Gastrocnemius medialis (tissue), 4 donors: ENCODE measurements at places on chromosomes 1 and 21. TPM values are rescaled to one million over a fixed set of nuclear protein-coding genes. Genes with fewer than 3 reads are reported as not detected.

DNA sequence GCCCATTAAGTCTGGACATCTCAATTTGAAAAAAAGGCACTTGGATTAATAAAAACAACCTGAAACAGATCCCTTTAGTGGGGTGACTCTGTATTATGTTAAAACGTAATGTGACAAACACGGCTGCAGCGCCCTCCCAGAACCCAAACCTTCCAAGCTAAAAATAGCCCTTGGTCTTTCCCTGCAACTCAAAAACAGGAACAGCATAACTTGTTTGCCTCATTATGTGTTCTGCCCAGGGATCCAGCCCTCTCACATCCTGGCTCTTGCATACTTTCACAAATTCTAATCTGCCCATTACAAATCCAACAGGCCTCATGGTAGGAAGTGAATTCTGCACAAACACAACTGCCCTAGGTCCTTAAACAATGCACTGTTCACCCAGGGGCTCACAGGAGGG is 94.7 kb upstream of the GADD45A start:
- peak; percentile 35 for DNase-seq

- no peak for DNase-seq
Observed at GRCh38 chr1:9481048-9481447, 58.2 kb upstream of the SLC25A33 start.

DNA sequence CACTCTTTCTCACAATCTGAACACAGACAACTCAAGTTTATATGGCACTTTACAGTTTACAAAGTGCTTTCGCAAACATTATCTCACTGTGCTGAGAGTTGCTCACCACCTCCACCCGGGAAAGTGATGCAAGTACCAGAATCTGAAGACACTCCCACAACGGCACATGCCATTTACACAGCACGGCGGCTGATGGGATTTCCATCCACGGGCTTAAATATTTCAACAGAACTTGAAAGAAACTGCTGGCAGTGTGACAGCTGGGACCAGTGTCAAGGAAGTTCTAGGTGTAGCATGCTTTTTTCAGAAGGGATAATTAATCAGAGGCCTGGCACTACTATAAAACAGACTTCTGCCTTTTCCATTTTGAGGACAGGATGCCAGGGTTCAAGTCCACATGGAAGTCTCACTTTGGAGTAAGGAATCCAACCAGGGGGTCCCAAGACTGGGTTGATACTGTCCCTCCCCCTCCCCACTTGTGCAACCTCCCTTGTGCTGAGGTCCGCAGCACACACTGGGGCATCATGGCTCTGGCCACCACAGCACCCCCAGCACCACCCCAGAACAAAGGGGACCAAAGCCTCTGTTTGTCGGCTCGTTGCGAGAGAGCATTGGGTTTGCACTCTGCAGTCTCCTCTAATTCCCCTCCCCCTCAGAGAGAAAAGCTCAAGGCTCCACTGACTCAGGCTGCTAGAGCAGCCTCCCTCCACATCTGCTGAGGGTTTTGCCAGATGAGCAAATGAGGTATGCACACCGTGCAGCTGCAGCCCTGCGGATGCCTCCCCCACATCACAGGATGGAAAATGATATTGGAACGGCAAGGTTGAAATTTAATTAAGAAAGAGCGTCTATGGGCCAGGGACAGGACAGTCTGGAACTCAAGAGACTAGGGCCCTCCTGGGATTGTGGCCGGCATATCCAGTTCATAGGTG is 154.9 kb downstream of the TGFBR3 start:
- DNase-seq = peak; percentile 66

- no peak for DNase-seq
Observed at GRCh38 chr1:110265186-110265585, 55.1 kb downstream of the KCNC4 start.

The HTR6 gene
- total RNA-seq = not detected

The PARK7 gene
- 365 TPM for total RNA-seq

- no peak for DNase-seq
Observed at GRCh38 chr1:36154765-36155407, 1.1 kb upstream of the MAP7D1 start.

GRCh38 chr1:173878251-173878650 is 10.1 kb downstream of the ZBTB37 start:
- no peak for DNase-seq

DNA sequence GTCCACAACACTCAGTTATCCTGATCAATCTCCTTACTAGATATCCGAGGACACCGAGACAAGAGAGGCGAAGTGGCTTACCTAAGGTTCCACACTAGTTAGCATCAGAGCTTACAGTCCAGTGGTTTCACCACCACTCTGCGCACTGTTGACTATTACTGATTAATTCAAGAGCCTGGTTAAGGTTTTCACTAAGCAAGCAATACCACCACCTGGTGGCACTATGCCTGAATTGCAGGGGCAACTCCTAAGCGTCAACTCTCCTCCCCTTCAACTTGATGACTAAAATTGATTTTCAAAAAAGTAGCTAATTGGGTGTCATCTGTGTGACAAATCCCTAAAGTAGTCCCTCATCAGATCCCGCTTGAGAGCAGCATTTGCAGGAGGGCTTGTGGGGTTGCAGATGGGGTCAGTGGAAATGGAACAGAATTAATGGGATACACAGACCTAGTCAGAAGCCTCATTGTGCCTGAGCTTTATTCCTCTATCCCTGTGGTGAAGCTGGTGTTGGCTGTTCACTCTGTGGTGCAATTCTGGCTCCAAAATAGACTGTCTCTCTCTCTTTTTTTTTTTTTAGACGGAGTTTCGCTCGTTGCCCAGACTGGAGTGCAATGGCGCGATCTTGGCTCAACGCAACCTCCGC is 9.1 kb downstream of the TTC22 start:
- DNase-seq = no peak

The LRRC53 gene
- total RNA-seq = not detected

DNA sequence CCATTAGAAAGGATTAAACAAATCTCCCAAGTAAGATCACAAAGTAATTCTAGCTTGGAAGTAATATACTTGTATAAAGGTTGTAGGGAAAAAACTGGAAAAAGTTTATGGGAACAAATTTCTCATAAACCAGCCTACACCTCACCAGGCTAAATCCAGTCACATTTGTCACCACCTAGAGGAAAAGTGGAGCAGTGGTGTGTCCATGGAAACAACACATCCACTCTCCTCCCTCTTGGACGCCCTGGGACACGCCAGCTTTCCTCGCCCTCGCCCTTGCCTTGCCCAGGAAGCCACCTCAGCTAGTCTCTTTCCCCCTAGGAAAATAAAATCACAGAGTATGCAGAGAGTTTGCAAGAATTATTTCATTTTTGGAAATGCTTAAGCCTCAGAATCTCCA is 2.2 kb downstream of the PALMD start:
- peak; percentile 76 for DNase-seq

The C1orf185 gene
- total RNA-seq = not detected

- no peak for DNase-seq
Observed at GRCh38 chr1:118918230-118918939, 69.8 kb downstream of the TBX15 start.

The DNASE2B gene
- 8.2 TPM for total RNA-seq

The PCNT gene
- 200 TPM for total RNA-seq

- no peak for DNase-seq
Observed at GRCh38 chr1:93641527-93641926, 40.1 kb downstream of the BCAR3 start.
